ENCODE measurements at places on chromosomes 5 and 9. TPM values are rescaled to one million over a fixed set of nuclear protein-coding genes. Genes with fewer than 3 reads are reported as not detected.

DNA sequence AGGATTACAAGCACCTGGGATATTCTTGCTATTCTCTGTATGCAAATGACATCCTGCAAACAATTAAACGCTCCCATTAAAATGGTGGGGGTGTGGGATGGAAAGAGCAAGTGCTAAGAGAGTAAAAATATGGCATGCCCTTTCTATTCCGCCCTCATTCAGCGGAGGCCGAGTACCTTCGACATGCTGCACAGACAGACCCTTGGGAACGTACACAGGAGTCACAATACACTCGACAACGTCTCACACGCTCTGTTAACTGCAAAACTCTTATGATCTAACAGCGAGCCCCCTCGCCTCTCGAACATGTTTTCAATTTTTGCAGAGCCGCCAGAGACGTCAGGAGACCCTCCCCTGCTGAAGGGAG lies 322.2 kb downstream of the CEMIP2 start:
- no peak for DNase-seq
- H3K36me3 ChIP-seq = no peaks in the 10 kb centered on the region
- no peak overlapping the region for H3K4me3 ChIP-seq
- peaks cover 19% of the 10 kb centered on the region for H3K27me3 ChIP-seq

- H3K4me1 ChIP-seq = peaks cover 2% of the 10 kb centered on the region
- H3K4me3 ChIP-seq = no peak overlapping the region
- H3K27me3 ChIP-seq = no peaks in the 10 kb centered on the region
- no peaks in the 10 kb centered on the region for H3K36me3 ChIP-seq
- no peak for DNase-seq
Measured at GRCh38 chr5:110096419-110096818, 406.7 kb downstream of the MAN2A1 start.

The LRRC19 gene
- not detected for polyA plus RNA-seq

The TMEM171 gene
- 7.6 TPM for polyA plus RNA-seq

DNA sequence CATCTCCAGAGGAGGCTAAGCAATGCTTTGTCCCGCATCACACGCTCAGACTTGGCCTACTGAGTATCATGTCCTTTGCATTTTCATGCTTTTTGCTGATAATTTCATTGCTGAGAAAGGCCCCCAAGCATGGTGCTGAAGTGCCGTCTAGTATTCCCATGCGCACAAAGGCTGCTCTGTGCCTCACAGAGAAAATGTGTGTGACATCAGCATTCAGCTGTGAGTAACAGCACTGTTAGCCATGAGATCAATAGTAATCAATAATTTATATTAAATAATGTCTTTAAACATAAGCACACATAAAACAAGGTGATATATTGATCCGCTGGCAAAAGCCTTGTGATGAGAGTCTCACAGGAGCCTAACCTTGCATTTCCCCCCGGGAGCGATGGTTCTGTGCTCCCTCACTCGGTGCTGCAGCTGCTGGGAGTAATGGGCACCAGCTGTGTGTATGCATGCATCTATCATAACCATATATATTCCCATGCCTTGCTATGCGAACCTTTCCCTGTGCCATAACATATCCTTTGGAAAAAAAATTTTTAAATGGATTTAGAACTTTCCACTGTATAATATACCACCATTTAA lies 50.4 kb upstream of the RNF130 start:
- H3K36me3 ChIP-seq = no peaks in the 10 kb centered on the region
- H3K4me1 ChIP-seq = no peaks in the 10 kb centered on the region
- H3K27me3 ChIP-seq = peaks cover 9% of the 10 kb centered on the region
- DNase-seq = no peak

The IFNE gene
- 0.08 TPM for polyA plus RNA-seq

GRCh38 chr5:61280205-61280604 lies 51.9 kb upstream of the ZSWIM6 start:
- peak overlapping the region; percentile 56 for H3K27ac ChIP-seq
- H3K4me1 ChIP-seq = peaks cover 29% of the 10 kb centered on the region
- no peak overlapping the region for H3K4me3 ChIP-seq
- no peaks in the 10 kb centered on the region for H3K27me3 ChIP-seq
- no peaks in the 10 kb centered on the region for H3K36me3 ChIP-seq
- DNase-seq = no peak

DNA sequence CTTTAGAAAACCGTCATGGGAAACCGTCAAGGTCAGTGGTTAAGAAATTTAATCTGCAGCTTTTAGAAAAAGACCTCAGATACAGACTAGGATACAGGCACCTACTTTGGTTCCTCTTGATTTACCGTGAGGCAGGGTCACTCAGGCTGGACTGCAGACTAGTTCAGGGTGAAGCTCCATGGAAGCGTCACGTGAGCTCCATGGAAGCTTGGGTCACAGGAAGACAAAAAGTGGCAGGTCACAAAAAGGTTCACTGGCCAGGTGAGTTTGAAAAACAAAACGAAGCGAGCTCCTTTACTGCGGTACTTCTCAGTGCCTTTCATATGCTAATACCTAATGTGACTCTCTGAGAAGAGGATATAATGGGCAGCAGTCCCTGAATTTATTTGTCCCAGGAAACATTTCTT lies 43.0 kb downstream of the PRRC2B start:
- H3K4me1 ChIP-seq = peaks cover 17% of the 10 kb centered on the region
- H3K4me3 ChIP-seq = no peak overlapping the region
- H3K27ac ChIP-seq = no peak overlapping the region
- H3K27me3 ChIP-seq = no peaks in the 10 kb centered on the region

- no peak overlapping the region for H3K4me3 ChIP-seq
- H3K27me3 ChIP-seq = no peaks in the 10 kb centered on the region
- H3K4me1 ChIP-seq = no peaks in the 10 kb centered on the region
- no peak for DNase-seq
- no peak overlapping the region for H3K27ac ChIP-seq
- no peaks in the 10 kb centered on the region for H3K36me3 ChIP-seq
Measured at GRCh38 chr9:7186175-7186574, 428.4 kb downstream of the KDM4C start.

The LHX6 gene
- 0.02 TPM for polyA plus RNA-seq

DNA sequence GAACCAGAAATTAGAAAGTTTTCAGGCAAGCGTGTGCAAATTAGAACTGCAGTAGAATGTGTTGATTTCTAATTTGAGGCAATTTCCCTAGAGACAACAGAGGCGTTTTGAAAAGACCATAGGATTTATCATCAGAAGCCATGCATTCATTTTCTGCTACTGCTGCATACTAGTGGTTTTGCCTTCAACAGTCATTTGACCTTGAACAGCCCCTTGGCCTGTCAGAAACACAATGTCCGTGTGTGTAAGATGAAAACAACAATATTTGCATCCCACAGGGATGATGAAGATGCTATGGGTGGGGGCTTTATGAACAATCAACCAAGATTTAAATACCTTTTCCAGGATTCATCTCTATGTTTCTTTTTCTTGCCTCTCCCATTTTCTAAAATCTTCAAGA lies 73.7 kb downstream of the PDE4D start:
- no peak overlapping the region for H3K4me3 ChIP-seq
- H3K27ac ChIP-seq = no peak overlapping the region
- H3K27me3 ChIP-seq = no peaks in the 10 kb centered on the region
- DNase-seq = no peak
- H3K36me3 ChIP-seq = no peaks in the 10 kb centered on the region

The PLPPR1 gene
- polyA plus RNA-seq = not detected

The BAG1 gene
- 49.9 TPM for polyA plus RNA-seq
